ENCODE measurements at places on chromosomes 2 and 18.

GRCh38 chr2:53450923-53451322 is 316.7 kb upstream of the CHAC2 start:
- no peak for DNase-seq

GRCh38 chr2:102967451-102967850 is 205.6 kb downstream of the TMEM182 start:
- no peak for DNase-seq

DNA sequence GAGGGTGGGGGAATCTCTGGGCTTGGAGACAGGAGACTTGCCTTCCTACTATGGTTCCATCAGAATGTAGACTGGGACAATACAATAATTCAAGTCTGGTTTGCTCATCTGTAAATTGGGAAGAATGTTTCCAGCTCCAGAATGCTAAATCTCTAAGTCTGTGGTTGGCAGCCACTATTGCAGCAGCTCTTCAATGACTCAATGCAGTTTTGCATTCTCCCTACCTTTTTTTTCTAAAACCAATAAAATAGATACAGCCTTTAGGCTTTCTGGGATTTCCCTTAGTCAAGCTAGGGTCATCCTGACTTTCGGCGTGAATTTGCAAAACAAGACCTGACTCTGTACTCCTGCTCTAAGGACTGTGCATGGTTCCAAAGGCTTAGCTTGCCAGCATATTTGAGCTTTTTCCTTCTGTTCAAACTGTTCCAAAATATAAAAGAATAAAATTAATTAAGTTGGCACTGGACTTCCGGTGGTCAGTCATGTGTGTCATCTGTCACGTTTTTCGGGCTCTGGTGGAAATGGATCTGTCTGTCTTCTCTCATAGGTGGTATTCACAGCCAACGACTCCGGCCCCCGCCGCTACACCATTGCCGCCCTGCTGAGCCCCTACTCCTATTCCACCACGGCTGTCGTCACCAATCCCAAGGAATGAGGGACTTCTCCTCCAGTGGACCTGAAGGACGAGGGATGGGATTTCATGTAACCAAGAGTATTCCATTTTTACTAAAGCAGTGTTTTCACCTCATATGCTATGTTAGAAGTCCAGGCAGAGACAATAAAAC is 6.5 kb downstream of the TTR start:
- DNase-seq: no peak

DNA sequence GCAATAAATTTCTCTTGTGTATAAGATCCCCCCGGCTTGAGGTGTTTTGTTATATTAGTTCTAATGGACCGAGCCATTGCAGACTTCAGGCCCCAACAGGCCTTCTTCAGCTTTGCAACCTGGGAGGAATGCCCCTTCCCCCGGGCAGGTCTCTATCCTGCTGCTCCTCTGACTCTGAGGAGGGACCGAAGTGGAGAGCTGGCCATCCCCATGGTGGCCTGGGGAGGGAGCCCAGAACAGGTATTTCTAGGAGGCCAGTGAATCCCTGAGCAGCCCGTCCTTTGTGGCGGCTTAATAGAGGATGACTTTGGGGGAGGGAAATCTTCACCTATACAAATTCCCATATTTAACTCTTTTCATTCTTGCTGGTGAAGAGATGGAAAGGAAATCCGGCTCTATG is 715.8 kb upstream of the SOX11 start:
- no peak for DNase-seq

DNA sequence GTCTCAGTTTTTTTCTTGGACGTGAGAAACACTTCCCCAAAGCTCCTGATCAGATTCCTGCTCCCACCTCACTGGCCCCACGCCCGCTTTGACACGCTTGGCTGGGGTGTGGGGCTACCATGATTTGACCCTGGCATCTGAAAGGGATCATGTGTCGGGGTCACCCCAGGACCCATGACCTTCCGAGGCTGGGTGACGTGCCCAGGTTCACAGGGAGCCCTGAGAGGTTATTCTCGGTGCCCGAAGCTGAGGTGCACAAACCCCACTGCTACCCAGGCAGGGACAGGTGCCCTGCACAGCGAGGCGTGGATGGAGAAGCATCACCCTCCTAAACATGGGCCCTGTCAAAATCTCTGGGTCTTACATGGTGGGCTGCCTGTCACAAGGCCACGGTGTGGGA is 404.1 kb downstream of the GALR1 start:
- DNase-seq: no peak

DNA sequence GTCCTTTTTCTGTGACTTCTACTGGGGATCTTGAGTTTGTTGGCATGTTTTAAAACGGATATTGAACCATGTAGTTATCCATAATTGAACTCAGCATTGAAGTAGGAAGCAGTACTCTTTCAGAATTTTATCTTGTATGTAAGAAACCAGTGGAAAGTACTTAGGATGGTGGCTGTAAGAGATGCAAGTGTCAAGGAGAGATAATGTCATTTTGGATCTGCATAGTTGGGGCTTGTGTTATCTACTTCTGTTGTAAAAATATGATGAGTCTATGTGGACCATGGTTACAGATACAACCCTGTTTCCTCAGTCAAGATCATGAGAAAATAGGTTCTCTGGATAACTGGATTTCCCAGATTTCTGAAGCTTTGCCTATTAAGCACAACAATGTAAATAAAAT is 113.7 kb downstream of the NAB1 start:
- DNase-seq: no peak

GRCh38 chr18:69631281-69631680 is 230.6 kb downstream of the DOK6 start:
- DNase-seq: no peak

- DNase-seq: no peak
These were observed 27.2 kb downstream of the ATIC start for GRCh38 chr2:215338883-215339679.

- no peak for DNase-seq
These were observed 8.8 kb downstream of the FOSL2 start for GRCh38 chr2:28401411-28401810.

GRCh38 chr2:84931384-84931821 is 25.9 kb downstream of the TMSB10 start:
- DNase-seq: no peak

DNA sequence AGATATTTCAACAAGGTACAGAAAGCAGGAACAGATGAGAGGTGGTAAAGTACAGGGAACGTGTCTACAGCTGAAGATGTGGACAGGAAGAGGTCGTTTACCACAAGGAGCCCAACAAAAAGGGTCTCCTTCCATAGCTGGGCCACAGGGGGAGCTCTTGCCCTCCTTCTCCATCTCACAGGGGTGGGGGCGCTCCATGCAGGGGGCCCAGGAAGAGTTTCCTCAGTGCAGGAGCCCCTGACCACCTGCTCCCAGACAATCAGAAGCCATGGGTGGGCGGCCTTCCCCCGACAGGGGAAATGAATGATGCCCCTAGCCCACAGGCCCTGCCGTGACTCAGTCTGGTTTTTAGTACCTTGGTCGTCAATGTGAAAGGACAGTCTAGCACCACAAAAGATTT is 163.6 kb upstream of the ZNF516 start:
- peak; percentile 43 for DNase-seq

DNA sequence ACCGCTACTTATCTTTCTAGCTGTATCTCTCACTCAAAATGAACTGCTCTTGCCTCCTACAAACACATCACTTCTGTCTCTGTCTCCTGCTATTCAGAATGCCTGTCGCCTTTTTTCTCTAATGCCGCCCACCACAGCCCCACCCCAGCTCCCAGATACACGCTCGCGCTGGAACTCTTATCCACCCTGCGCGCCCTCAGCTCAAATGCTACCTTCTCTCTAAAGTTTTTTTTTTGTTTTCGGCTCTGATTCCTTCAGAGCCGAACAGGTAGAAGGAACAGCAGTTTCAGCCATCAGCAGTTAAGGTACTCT is 3.9 kb upstream of the SOS1 start:
- no peak for DNase-seq

DNA sequence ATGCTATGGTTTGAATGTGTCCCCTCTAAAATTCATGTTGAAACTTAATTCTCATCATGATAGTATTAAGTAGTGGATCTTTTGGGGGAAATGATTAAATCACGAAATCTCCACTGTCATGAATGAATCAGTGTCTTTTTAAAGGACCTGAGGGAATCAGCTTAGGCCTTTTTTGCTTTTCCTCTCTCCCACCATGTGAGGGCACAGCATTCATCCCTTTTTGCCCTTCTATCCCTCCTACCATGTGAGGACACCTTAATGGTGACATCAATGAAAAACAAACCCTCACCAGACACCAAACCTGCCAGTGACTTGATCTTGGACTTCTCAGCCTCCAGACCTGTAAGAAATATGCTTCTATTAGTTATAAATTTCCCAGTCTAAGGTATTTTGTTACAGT is 247.1 kb upstream of the UBE2E3 start:
- DNase-seq: no peak

- no peak for DNase-seq
These were observed 487.3 kb upstream of the VWC2L start for GRCh38 chr2:213923543-213923942.

DNA sequence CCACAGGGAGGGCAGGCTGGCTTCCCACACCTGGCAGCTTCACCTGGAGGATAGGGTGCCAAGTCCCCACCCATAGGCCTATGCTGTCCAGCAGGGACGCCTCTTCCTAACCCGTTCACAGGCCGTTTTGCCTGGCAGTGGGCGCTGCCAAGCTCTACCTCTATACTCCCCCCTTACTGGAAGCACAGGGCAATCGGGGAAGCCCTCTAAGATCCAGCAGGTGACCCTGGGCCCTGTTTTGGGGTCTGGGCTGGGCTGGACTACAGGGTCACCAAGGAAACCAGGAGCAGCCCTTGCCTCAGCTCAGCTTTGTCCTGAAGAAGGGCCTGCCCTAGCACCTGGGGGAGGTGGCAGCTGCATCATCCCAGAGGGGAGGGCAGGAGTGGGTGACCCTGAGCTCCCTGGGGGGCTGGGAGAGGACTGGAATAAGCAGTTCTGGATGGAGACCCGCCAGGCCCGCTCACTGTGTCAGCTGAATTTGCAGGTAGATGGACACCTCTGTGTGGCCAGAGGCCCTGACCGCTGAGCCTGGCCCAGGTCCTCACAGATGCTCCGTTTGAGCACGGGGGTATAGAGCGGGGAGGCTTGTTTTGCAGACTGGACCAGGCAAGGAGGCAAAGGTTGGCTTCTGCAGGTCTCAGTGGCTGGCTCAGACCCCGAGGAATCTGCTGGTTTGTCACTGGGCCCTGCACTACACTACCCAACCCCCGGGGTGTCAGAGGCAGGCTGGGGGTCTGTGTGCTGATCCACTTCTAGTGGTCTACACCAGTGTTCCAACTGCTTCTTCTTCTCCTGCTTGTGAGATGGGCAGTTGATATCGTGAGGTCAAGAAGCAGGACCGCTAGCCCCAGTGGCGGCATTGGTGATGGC is 163.1 kb downstream of the ASB1 start:
- DNase-seq: no peak

GRCh38 chr2:152861349-152861942 is 143.0 kb downstream of the ARL6IP6 start:
- no peak for DNase-seq

- DNase-seq: no peak
These were observed 10.6 kb downstream of the ADD2 start for GRCh38 chr2:70757360-70757759.

- no peak for DNase-seq
These were observed 62.4 kb upstream of the SKOR2 start for GRCh38 chr18:47313901-47314300.

- no peak for DNase-seq
These were observed 47.0 kb downstream of the MTCL1 start for GRCh38 chr18:8752329-8752728.

DNA sequence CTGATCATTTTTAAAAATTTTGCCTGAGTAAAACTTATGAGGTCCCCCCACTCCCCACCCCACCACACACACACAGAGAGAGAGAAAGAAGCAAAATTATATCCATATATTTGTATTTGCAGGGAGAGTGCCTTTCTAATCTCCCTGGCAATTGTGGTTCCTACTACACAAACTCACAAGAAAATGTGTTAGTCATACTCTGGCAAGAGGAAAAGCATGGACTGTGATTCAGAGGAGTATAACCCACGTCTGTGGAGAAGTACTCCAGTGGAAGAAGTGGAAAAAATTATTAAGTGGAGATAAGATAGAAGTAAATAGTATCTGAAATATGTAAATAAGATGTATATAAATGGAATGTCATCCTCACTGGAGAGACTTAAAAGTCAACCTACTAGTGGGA is 114.0 kb downstream of the DSEL start:
- no peak for DNase-seq

DNA sequence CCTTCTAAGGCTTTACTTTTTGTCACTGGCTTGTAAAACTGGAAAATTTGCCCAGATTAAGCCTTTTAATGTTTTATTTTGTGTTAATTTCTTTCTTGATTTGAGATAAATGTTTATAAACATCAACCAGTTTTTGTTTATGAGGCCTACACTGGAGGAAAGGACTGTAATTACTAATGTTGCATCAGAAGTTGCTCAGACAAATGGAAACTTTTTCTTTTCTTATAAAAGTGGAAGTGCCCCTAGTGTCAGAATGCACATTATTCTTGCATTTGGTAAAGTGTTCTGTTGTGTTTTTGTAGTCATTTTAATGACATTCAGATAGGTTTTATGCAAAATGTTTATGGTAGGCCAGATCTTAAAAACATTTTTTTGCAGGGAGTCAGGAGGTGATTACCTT is 25.3 kb downstream of the LCLAT1 start:
- DNase-seq: no peak

GRCh38 chr2:239876948-239877289 is 148.2 kb downstream of the NDUFA10 start:
- DNase-seq: no peak

GRCh38 chr2:12718711-12719399 is 2.1 kb downstream of the TRIB2 start:
- no peak for DNase-seq

GRCh38 chr2:224347176-224348051 is 54.5 kb downstream of the FAM124B start:
- DNase-seq: no peak

DNA sequence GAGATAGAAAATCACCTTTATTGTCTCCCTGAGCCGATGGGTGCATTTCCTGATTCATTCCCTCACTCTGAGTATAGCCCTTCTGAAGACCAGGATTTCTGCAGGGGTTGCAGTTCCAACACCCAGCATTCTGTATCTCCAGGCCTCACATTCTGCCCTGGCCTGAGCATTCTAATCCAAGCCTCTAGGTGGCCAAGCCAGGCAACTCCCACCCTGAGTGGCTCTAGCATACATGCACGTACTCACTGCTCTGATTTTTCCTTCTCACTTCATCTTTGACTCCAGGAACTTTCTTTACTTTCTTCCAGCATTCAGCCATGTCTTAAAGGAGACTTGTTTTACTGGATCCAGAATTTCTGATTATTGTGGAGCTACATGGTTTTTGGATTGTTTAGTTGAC is 100.7 kb upstream of the STK39 start:
- no peak for DNase-seq

GRCh38 chr2:158187908-158188307 is 86.2 kb downstream of the UPP2 start:
- DNase-seq: no peak

Measured in GM12891 (cell line).